Breast epithelium (tissue), 4 donors: ENCODE measurements at places on chromosomes 5 and 9. TPM values are rescaled to one million over a fixed set of nuclear protein-coding genes. Genes with fewer than 3 reads are reported as not detected.

GRCh38 chr5:156253130-156253529, 73.8 kb upstream of the SGCD start:
- no peak for DNase-seq

DNA sequence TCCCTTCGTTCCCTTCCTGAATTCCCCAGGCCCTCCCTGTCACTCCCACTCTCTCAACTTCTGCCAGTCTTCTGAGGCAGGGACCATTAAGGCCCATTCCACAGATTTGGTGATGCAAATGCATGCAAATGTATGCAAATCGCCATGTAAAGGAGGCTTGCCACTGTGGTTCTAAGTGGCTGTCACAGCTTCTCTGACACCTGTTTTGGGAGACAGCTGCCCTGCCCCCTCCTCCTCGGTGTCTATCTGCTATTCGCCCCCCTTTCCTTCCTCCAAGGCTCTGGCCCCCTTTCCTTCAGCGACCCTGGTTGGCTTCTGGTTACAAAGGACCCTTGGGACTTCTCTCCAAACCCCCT, 10.5 kb upstream of the ARAP3 start:
- DNase-seq: no peak

CTNNA1 gene
- total RNA-seq: 389 TPM

DNA sequence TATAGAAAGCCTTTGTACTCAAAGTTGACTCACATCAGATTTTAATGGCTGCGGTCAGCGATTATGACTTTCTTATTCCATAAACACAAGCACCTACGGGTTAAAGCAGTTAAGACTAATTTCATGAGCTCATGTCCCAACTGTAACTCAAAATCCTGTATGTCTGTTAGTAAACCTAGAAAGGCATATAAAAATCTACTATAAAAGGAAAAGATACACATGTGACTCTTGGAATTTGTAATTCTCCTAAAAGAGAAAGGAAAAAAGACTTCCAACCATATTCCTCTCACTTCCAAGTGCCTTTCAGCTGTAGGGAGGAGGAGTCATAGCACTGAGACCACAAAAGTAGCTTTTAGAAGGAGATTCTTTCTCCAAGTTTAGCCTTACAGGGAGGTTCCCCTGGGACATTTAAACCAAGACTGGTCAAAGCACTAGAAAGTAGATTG, 129.1 kb downstream of the EBF1 start:
- DNase-seq: no peak

DNA sequence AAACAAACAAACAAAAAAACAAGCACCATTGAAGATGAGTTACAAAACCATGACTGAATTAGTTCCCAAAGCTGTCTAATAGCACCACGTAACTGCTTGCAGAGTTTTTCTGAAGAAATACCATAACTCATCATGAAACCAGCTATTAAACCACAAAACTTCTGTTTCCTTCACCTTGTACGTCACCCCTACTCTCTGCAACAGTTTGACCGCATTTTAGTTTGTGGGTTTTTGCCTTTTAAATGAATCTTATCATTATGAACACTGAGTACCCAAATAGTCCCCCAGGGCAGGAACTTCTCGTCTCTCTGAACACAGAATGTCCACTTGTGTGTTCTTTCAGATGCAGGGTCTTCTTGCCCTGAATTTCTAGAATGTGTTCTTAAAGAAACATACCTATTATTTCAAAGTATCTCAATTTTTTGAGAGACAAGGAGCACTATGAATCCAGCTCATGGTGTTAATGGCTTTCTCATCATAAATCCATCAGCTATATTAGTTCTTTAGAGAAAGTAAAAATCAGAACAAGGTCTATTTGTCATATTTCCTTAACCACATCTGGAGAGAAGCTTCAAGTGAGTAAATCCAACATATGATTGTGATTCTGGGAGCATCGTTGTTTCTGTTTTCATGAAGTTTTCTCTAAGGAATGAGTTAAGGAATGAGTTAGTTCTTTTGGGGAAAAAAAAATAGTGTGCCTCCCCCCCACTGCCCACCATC, 210.6 kb downstream of the AUH start:
- no peak for DNase-seq

- no peak for DNase-seq
Observed at GRCh38 chr5:39906146-39906545, 481.4 kb upstream of the DAB2 start.

- DNase-seq: no peak
Observed at GRCh38 chr9:125541840-125542243, 165.2 kb downstream of the MAPKAP1 start.

- DNase-seq: no peak
Observed at GRCh38 chr9:131144201-131144600, 18.8 kb downstream of the NUP214 start.

- no peak for DNase-seq
Observed at GRCh38 chr9:116933251-116933650, 246.1 kb downstream of the TRIM32 start.

DNA sequence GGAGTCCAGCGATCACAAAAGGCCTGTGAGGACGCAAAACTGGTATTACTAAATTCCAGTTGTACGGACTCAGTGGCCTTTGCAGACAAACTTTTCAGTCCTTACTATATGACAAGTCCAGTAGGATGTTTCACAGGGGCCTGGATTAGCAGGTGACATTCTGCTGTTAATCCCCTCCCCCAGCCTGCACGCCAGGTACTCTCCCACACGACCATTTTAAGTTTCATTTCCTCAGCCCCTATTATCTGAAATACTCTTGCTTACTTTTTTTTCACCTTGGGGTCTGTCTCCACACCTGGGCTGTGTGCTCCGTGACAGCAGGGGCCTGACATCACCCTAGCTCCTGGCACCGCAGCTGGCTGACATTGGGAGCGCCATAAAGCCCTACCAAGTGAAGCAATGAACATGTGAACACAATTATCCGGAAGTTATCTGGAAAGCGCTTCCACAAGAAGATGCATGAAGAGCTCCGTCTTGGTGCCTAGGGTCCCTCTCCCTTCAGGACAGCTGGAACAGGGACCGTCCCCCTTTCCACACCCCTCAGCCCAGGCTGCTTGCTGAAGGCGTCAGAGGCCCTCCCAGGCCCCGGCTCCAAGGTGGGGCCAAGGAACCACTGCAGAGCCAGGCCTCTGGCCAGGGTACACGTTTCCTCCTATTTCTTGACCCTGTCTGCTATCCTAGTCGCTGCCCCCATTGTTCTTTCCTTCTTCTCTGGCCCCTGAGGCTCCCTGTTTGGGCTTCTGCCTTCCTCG, 39.7 kb upstream of the ZNF622 start:
- no peak for DNase-seq

APBB3 gene
- 39.8 TPM for total RNA-seq

SH3RF2 gene
- 9.5 TPM for total RNA-seq

GRCh38 chr5:79201206-79201605, 34.7 kb upstream of the JMY start:
- DNase-seq: no peak

GRCh38 chr5:146888351-146888978, 9.9 kb upstream of the PPP2R2B start:
- DNase-seq: no peak
